ENCODE measurements at places on chromosomes 12 and 14. TPM values are rescaled to one million over a fixed set of nuclear protein-coding genes. Genes with fewer than 3 reads are reported as not detected.

Gene KCNH5
- total RNA-seq = not detected

- DNase-seq = no peak
Observed at GRCh38 chr14:47744155-47744554, 68.8 kb upstream of the MDGA2 start.

Gene KRAS
- 24.0 TPM for total RNA-seq

Gene IGF1
- not detected for total RNA-seq

Gene KRT6B
- total RNA-seq = not detected

DNA sequence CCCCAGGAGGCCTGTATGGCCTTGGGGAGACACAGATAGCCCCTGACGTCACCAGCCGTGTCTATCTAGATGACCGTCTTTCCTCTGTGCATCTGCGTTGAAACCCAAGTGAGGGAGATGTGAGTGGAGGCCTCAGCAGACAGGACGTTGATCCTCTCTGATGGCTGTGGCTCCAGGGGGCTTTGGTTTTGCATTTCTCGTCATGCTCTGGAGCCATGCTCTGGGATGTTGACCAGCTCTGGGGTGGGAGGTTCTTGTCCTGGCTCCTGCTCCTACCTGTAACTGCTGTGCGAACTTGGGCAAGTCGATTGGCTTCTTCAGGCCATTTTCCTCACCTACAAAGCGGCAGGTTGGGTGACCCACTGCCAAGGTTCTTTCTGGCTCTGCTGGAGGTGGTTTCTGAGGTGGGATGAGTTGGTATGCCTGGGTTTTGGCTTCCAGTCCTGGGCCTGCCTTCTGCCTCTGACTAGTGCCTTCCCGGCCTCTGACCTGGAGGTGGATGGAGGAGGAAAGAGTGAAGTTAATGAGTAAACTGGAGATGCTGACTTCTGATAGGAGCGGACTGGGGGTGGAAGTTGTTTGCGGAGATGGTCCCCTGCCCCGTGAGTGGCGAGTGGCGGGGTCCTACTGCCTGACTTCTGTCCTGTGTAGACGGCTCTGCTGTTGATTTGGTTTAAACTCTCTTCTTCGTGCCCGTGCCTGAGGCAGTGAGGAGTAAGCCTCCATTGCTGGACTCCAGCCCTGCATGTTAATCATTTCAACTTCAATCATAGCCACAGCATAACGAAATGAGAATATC is 8.4 kb downstream of the TSPAN9 start:
- DNase-seq = no peak

DNA sequence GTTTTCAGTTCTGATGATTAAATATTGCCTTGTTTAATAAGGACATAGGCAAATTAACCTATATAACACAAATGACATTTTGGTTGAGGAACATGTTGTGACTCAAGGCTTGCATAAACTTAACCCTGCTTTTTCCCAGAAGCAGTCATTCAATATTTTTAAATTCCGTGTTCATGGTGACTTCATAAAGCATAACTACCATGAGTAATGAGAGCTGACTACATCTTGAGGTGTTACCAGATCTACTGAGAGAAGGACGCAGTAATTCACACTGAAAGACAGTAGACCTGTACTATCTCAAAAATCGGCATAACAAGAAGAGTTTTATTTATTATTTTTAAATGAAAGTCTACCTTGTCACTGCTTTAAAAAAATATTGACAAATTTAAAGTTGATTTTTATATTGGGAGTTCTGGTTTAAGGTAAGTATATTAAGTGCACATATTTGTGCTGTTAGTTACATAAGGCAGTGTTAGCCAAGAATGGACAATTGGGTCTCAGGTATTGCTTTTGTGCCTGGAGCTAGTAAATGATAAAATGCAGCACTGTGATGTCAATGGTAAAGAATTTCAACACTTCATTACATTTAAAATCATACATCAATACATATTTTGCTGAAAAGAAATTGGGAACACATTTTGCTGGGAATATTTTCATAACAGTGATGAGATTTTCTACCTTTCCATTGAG is 1198.5 kb downstream of the FSCB start:
- DNase-seq = no peak

DNA sequence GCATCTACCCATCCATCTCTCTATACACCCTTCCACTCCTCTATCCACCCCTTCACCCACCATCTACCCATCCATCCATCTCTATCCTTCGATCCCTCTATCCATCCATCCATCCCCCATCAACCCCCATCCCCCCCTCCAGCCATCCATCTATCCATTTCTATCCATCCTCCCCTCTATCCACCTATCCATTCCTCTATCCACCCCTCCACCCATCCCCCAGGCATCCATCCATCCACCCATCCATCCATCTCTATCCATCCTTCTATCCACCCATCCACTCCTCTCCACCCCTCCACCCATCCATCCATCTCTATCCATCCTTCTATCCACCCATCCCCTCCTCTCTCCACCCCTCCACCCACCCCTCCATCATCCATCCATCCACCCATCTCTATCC is 17.5 kb upstream of the GPR132 start:
- DNase-seq = no peak

Gene MYH6
- not detected for total RNA-seq

DNA sequence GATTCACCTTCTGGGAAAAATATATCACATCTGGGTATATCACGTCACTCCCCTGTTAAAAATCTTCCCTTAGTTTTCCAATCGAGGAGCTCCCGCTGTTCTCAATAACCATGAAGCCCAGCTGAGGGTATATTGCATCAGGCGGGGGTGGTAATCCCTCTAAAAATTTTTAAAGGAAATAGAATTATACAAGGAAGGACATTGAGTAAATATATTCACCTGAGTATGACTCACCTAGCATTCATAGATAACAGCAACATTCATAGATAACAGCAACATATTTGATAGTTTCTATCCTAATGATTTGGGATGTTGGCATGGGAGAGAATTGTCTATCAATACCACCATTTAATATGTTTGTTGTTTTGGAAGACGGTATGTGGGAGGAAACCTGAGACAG is 473.6 kb downstream of the RMST start:
- no peak for DNase-seq

GRCh38 chr14:23119363-23120327 is 590 bp upstream of the CEBPE start:
- DNase-seq = no peak

GRCh38 chr12:15546102-15546701 is 223.9 kb downstream of the PTPRO start:
- peak; percentile 76 for DNase-seq

Gene NGB
- total RNA-seq = not detected

DNA sequence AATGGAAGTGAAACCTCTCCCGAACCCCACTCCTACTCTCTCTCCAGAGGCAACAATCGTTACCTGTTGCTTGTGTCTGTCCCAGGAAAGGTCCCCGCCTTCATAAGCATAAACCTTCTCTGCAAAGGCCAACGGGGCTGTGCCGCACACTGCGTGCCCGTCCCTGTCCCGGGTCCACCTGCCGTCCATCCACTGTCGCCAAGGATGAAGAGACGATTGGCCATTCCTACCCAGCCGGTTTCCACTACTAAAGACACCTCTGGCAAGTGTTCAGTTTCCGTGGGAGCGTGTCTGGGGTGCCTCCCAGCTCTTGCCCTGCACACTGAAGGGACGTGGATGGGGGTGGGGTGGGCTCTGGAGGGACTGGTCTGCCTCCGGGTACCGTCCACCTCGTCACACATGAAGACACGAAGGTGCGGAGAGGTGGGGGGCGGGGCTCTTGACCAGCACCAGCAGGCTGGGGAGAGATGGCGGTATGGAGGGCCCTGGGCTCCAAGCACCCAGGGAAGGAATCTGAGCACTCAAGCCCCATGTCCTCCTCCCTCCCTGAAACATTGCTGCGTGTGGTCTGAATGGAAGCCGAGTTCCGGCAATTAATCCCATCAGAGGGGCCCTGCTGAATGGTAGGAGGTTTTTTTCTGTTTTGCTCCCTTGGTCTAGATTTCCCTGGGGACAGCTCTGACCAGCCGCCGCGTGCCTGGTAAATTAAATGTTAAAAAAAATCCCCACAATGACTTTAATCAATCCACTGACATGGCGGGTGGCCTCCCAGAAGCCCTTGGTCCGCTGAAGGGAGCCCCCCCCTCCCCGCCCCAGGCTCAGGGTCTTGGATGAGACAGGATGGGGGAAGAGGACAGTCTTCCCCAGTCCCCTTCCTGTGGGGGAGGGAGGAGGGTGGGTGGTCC is 4.1 kb upstream of the KIF26A start:
- DNase-seq = no peak

- no peak for DNase-seq
Observed at GRCh38 chr14:36659010-36659821, 2.4 kb upstream of the PAX9 start.

Gene B4GALNT3
- total RNA-seq = 0.39 TPM

- DNase-seq = no peak
Observed at GRCh38 chr12:31989571-31990362, 30.6 kb downstream of the RESF1 start.

DNA sequence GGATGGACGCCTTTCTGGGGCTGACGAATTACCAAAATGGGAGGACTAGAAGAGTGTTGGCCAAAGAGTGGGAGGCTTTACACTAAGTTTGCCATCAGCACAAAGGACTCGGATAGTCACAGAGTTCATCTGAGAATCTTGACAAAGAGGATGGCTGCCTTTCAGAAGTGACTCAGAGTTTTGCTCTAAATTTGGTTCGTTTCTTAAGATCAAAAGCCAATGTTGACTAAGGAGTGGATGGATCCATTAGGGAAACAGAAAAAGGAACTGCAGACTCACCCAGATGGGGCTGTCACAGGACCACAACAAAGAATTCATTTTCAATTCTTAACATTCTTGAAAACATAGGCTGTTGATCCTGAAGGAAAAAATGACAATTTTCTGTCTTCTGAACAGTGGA is 81.3 kb upstream of the DUSP6 start:
- DNase-seq = no peak

- no peak for DNase-seq
Observed at GRCh38 chr14:60093080-60093479, 1.4 kb downstream of the PCNX4 start.

GRCh38 chr12:124386661-124387527 is 92.0 kb downstream of the RFLNA start:
- no peak for DNase-seq

Gene AQP6
- total RNA-seq = not detected

Gene CPNE6
- total RNA-seq = not detected

DNA sequence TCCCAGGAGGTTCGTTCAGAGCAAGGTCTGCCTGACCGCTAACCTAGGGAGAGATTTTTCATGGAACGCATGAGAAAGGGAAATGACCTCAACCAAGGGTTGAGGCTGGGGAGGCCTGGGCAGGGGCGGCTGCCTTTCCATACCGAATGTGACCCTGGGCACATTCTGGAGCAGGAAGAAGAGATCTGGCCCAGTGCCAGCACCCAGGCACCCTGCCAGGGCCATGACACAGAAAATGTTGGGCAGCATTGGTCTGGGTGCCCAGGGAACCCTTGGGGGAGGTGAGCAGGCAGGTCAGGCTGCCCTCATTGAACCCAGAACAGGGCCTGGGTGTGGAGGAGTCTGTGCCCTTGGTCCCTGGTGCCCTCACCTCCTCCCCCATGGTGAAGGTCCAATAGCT is 106.8 kb downstream of the CALM1 start:
- DNase-seq = no peak

- no peak for DNase-seq
Observed at GRCh38 chr12:86950043-86950442, 693.9 kb upstream of the MGAT4C start.

DNA sequence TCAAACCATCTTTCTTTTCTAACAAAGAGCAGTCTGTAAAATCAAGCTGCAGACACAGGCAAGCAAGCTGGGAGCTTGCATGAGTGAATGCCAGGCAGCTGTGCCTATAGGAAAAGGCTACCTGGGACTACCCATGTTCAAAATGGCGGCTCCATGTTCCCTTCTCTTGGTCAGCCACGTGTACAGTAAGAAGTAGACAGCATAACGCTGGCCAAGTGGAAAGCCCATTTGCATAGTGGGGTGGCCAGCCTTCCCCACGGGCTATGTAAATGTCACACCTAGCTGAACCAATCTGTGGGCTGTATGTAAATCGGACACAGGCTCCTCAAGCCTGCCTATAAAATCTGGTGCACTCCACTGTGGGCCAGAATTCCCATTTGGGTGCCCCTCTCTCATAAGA is 117.1 kb downstream of the SYT10 start:
- DNase-seq = no peak

Gene KLHDC2
- total RNA-seq = 81.1 TPM
